Skeletal muscle cell (primary cell): ENCODE measurements at places on chromosomes 7 and 10.

DNA sequence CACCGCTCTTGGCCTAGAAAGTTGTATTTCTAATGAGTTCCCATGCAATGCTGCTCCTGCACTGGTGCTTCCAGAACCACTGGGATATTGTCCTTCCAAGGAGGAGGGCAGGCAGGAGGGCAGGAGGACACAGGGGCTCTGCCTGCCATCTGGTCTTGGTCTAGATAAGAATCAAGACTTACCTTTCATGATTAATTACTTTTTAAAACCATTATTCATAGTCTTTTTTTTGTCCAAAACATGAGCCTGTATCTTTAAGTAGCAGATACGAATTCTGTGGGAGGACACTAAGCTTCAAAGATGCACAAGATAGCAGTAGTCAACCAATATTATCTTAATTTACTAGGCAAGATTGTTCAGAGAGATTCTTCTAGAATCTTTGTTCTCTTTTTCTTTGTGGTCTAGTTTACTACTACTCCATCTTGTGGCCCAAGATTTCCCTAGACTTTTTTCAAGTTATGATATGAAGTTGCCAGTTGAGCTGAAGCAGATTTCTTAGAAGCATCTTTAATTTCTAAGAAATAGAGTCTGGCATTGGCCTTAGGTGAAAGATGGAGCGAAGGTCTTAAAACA, 57.6 kb downstream of the RBM33 start:
- no peak for DNase-seq

DNA sequence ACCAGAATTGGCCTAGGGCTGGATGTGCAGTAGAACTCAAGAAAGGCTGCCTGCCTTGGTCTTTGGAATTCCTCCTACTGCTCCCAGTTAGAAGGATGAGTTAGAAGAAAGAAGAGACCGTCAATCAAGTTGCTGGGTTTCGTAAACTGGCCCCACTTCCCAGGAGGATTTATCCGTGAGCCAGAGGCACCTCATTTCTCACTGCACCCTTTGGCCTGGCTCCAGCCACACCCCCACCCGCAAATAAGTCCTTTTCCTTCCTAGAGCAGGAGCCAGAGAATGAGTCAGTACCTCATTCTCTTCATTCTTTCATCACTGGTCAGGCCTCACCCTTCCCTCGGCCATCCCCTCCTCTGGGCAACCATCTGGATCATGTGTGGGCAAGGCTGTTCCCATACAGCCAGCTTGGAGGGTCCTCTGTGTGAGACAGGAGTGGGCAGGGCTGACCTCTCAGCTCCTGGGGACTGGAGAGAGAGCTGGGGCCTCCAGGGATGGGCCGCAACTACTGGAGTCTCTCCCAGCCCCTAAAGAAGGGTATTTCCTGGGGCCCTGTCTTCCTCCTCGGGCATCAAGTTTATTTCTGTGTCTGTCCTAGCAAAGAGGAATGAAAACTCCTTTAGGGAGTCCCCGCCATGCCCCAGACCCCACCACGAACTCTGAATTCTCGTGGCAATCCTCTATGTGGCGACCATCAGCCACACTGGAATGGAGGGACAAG, 87.2 kb upstream of the DUSP5 start:
- peak; percentile 95 for DNase-seq

GRCh38 chr7:88759230-88760135, at the start of gene ZNF804B:
Gene ZNF804B (plus strand): TSS chr7:88759700. CDS start chr7:88759977, 277 bp downstream.
- DNase-seq = no peak

GRCh38 chr7:94289071-94289470, 105.6 kb upstream of the COL1A2 start:
- DNase-seq = peak; percentile 62

- DNase-seq = no peak
Measured at GRCh38 chr10:131689016-131689415, 211.8 kb upstream of the PPP2R2D start.

- DNase-seq = no peak
Measured at GRCh38 chr10:62926407-62926806, 110.2 kb upstream of the EGR2 start.

DNA sequence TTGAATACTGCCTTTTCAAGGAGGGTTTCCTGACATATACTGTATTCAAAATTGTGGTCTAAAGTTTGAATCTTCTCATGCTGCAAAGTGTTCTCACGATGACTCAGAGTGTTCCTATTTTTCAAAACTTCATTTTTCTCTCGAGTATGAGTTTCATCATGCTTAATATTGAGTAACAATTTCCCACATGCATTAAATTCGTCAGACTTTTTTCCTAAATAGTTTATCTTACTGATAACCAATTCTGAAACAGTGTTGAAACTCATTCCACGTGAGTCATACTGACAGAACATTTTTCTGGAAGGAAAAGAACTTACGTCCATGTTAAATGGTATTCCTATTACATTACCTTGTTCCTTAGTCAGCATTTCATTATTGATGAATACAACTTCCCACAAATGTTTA, 44.1 kb downstream of the ZNF33B start:
- DNase-seq = no peak
